DMS 273 treated with DMSO at 0.1 percent for 48 hours (cell line): ENCODE measurements at places on chromosomes 6 and 20.

GRCh38 chr20:37361336-37361735 is 15.4 kb downstream of the SRC start:
- DNase-seq = no peak

GRCh38 chr6:157983406-157984119 is 1.9 kb downstream of the SYNJ2 start:
- no peak for DNase-seq

GRCh38 chr20:45944151-45944964 is 9.9 kb downstream of the PCIF1 start:
- DNase-seq = no peak

DNA sequence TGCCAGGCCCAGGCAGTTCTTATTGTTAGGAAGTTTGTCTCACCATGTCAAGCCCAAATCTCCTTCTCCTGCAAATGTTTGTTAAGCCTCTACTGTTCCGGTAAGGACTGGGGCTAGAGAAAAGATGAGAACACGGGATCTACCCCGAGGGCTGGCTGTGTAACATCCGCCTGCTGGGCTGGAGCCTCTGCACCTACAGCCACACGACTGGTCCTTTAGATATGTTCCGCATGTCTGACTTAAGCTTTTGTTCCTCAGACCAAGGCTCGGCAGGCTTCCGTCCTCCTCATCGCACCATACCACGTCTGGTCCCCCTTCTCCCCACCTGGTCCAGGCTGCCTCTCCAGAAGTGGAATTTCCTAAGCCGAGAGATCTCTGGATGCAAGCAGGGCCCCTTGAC is 2.6 kb downstream of the GHRH start:
- DNase-seq = no peak

- DNase-seq = no peak
These were observed 97.5 kb downstream of the TAF4 start for GRCh38 chr20:61968036-61968810.

- DNase-seq = no peak
These were observed 75.7 kb downstream of the AGPAT4 start for GRCh38 chr6:161198176-161198575.

DNA sequence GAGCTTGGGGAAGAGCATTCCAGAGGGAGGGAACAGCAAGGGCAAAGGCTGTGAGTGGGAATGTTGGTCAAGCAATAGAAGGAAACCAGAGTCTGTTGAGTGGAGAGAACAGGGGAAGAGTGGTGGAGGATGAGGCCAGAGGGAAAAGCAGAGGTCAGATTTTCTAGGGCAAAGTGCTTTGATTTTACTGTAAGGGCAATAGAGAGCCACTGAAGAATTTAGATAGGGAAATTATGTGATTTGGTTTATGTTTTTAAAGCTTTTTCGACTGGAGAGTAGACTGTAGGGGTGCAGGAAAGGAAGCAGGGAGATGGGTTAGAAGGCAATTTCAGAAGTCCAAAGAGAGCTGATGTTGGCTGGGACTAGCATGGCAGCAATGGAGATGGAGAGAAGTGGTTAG is 4.4 kb downstream of the L3MBTL1 start:
- DNase-seq = no peak

GRCh38 chr20:44585057-44585963 is 2.9 kb downstream of the PKIG start:
- DNase-seq = no peak

DNA sequence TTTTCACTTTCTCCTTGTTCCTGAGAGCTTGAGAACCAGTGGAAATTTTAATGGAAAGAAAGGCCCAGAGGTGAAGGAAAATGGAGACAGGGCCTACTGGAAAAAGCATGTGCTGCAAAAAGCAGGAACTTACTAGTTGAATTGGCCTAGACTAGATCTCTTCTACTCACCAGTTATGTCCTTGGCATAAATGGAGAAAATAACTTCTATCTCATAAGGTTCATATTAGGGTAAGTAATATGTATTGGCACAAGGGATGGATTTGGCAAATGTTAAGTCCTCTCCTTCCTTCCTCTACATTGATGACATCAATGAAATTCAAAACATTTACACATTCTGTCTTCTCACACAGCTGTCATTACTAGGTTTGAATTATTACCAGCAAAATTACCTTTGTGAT is 74.0 kb downstream of the NDUFAF5 start:
- no peak for DNase-seq

- no peak for DNase-seq
These were observed 585.8 kb downstream of the QKI start for GRCh38 chr6:164000276-164000675.

DNA sequence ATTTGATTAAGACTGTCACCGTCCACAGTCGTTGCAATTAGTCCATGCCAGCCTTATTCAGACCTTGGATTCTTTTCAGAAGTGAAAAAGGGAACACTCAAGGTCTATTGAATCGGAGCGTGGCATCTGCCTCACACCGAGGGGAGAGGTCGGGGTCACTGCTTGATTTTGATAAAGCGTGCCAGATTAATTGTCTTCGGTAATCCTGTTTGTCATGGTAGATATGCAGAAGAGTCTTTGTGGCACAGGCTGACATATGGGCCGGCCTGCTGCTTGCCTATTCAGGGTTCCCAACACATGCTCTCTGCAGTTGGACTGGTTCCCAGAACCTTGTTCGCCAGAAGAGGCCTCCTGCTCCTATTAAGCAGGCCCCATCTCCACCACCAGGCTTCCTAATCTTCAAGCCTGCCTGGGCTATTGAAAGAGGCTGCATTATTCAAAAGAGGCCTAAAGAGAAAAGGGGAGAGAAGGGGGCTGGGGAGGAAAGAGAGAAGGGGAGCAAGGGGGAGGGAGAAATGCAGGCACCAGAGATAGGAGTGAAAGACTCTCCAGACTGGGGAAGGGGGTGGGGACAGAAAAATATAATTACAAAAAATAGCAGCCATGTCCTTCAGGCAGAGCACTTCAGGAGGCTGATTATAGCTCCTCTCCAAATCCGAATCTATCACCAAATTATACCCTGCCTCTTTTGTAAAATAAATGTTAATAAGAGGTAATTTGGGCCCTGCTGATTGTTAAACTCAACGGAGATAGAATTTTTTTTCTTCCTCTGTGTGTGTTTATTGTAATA is 611.3 kb downstream of the HDGFL1 start:
- peak; percentile 99 for DNase-seq

GRCh38 chr20:62792182-62792939 is 3.9 kb upstream of the MRGBP start:
- DNase-seq = no peak
